ENCODE measurements at places on chromosomes 4 and X.

DNA sequence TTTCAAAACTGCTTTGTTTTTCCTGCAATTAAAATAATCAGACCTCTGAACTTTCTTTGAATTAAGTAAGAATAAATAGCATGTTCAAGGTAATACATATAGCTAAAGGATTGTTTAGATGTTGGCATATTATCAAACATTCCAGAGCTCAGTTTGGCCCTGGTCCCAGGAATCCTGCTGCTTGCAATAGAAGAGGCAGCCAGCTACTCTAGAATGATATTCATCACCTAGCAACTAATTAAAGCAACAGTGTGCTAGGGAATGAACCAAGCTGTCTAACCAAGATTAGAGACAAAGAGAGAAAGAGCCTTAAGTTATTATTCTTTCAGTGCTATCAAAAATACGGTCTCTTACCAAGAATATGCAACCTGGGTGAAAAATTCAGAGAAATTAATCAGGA, 460.9 kb downstream of the GABRG1 start:
- no peak for DNase-seq

DNA sequence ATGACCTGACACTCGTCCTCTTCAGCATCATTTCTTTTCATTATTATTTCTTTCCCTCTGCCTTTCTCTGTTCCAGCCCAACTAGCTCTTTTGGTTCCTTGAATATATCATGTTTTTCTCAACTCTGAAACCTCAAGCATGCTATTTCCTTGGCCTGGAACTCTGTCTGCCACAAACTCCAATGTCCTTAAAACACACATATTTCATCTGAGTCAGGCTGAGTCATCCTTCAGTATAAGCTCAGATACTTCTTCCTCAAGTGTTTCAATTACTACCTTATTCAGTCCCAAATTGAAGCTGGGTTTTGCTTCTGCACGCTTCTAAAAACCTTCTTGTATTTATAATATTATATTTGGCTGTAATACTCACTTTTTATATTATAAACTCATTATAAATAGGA, 424.2 kb downstream of the PDGFC start:
- no peak for DNase-seq

DNA sequence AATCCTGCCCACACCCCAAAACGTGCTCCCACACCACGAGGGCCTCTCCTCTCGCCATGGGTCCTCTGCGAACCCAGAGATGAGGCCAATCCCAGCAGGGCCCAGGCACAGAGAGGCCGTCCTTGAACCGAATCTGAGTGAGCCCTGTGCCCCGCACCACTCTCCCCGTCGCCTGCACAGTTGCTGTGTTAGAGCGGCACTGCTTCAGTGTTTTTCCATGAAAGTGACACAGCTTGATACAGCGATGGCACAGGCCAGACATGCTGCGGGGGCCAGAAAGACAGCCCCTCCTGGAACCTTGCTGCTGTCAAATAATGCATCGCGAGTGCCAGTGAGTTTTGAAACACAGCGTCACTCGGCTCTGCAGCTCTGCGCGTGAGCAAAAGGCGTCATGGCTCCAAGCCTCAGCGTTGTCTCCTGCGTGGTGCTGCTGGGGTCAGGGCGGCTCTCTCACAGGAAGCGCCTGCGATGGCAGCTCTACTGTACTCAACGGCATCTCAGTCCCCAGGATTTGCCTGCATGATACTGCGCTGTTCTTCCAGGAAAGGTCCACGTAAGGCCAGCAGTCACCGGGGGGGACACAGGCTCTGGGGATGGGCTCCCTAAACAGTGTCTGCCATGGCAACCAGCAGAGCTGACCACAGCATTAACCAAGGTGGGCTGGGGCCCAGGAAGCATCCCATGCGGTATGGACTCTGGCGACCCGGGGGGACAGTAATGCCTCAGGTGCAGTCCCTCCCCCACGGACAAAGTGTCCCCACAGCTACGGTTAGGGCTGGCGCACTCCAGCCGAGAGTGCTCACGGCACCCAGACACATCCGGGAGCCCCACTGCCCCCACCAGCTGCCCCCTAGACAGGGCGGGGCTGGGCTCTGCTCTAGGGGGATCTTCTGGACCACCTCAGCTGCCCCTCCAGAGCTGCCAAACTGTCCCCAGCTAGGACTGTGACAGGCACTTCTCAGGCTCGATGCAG, 63.1 kb downstream of the ACOX3 start:
- no peak for DNase-seq

DNA sequence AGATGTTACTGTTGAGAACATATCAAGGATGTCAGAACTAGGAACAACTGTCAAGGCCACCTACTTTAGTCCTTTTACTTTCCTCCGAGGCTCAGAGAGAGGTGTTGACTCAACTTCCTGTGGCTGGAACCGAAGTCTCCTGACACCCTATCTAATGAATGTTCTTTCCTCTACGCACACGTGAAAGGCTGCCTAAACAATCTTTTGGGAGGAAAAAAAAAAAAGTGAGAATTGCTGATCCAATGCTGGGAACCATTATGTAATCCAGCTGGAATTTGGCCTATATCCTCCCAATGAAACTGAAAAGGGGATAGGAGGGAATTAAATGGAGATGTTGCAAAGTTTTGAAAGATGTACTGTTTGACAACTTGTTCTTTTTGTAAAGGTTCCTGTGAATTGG, 8.3 kb upstream of the MAP7D3 start:
- DNase-seq = no peak

- DNase-seq = no peak
Measured at GRCh38 chrX:134883137-134883700, 107.6 kb upstream of the SMIM10 start.

DNA sequence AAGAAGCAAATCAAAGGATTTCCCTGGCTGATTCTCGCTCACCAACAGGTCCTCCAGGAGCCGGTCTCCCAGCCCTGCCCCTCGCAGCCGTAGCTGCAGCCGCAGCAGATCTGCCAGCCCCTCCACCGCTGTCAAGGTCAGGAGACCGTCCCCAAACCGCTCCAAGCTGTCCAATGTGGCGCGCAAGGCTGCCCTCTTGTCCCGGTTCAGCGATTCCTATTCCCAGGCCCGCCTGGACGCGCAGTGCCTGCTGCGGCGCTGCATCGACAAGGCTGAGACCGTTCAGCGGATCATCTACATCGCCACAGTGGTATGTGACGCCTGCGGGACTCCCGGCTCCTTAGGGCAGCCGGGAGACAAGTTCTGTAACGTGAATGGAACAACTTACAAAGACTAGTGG, 25.6 kb downstream of the SPATA18 start:
- DNase-seq = no peak

- DNase-seq = no peak
Measured at GRCh38 chr4:127446427-127446885, 186.3 kb upstream of the INTU start.

Data from stimulated activated CD4-positive, alpha-beta T cell treated with anti-CD3 and anti-CD28 coated beads, Interleukin-1b, Interleukin-23, amount 100 ng/mL, for 4 hours (primary cell).